ENCODE measurements at places on chromosomes 6 and 20.

GRCh38 chr6:138231381-138231886 is 13.1 kb upstream of the PBOV1 start:
- DNase-seq, result no peak

- DNase-seq, result peak; percentile 36
Measured at GRCh38 chr6:72657407-72658197, 35.7 kb downstream of the KCNQ5 start.

DNA sequence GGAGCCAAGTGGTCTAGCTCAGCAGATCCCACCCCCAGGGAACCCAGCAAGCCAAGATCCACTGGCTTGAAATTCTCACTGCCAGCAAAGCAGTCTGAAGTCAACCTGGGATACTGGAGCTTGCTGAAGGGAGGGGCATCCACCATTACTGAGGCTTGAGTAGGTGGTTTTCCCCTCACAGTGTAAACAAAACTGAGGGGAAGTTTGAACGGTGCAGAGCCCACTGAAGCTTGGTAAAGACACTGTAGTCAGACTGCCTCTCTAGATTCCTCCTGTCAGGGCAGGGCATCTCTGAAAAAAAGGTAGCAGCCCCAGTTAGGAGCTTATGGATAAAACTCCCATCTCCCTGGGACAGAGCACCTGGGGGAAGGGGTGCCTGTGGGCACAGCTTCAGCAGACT is 819.5 kb upstream of the EPHA7 start:
- no peak for DNase-seq

GRCh38 chr6:45643126-45643525 is 265.4 kb upstream of the SUPT3H start:
- no peak for DNase-seq

GRCh38 chr6:105596284-105596755 is 193.4 kb upstream of the PREP start:
- DNase-seq, result peak; percentile 93

Data from fibroblast of skin of left quadriceps (primary cell).